Placental epithelial cell (primary cell): ENCODE measurements at places on chromosomes 7 and 10. TPM values are rescaled to one million over a fixed set of nuclear protein-coding genes. Genes with fewer than 3 reads are reported as not detected.

The RBAK gene
- 10.3 and 11.4 TPM in 2 replicates for total RNA-seq

The FOXP2 gene
- total RNA-seq = 0.54 and 1.6 TPM in 2 replicates

The ZNF727 gene
- total RNA-seq = 1.6 and 1.7 TPM in 2 replicates

The CCDC172 gene
- total RNA-seq = not detected in 2 replicates

The TMEM176B gene
- not detected in 2 replicates for total RNA-seq

The BTBD16 gene
- total RNA-seq = not detected in 2 replicates

The CFAP69 gene
- total RNA-seq = 2.3 and 2.7 TPM in 2 replicates

The DLX6 gene
- total RNA-seq = not detected in 2 replicates

The FOXI2 gene
- not detected in 2 replicates for total RNA-seq
